ENCODE measurements at places on chromosomes 2 and 18.

DNA sequence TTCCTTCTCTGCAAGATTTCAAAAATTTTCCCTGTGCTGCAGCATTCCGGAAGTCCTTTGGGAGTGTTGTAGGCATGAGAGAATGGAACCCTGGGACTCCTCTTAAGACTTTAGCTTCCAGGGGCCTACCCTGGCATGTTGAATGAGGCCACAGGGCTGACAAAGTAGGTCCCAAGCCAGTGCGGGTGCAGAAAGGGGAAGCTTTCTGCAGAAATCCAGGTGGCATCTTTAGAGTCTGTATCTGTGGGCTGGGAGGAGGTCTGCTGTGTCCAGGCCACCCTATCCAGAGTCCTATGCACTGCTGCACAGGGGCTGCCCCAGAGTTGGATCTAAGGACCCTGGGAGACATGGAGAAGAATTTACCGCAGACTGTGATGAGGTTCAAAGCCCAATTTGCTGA, 1.9 kb upstream of the SIX2 start:
- DNase-seq: no peak

- no peak for DNase-seq
These were observed 223.8 kb downstream of the TTC32 start for GRCh38 chr2:19677825-19678518.

DNA sequence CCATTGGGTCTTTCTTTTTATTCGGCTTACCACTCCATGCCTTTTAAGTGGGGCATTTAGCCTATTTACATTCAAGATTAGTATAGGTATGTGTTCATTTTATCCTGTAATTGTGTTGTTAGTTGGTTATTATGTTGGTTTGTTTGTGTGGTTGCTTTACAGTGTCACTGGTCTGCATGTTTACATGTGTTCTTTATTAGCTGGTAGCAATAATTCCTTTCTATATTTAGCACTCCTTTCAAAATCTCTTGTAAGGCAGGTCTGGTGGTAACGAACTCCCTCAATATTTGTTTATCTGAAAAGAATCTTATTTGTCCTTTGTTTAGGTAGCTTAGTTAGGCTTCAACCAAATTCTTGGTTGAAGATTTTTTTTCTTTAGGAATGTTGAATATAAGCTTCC, 68.7 kb upstream of the XDH start:
- no peak for DNase-seq

GRCh38 chr2:55916473-55917049, 7.0 kb downstream of the EFEMP1 start:
- no peak for DNase-seq

GRCh38 chr2:30417253-30417652, 29.8 kb upstream of the LCLAT1 start:
- DNase-seq: no peak

DNA sequence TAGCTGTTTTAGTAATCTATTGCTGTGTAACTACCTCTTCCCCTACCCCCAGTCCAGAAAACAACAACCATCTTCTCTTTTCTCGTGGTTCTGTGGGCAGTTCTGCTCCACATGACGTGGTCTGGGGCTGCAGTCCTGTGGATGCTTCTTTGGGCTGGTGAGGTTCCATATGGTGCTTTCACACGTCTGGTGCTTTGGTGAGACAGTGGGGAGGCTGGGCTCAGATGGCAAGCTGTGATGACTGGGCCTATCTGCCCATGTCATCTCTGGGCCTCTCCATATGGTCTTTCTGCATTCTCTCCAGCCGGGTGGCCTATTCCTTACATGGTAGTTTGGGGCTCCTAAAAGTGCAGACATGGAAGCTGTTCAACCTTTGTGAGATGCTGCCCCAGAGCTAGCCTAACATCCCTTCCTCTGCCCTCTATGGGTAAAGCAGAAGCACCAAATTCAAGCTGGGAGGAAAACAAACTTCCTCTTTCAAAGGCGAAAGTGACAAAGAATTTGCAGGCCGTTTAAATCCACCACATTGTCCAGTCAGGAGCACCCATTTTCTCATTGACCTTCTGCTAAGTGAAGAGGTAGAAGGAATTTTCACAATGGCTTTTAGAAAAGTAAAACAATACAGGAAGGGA, 68.3 kb upstream of the IL1R1 start:
- no peak for DNase-seq

DNA sequence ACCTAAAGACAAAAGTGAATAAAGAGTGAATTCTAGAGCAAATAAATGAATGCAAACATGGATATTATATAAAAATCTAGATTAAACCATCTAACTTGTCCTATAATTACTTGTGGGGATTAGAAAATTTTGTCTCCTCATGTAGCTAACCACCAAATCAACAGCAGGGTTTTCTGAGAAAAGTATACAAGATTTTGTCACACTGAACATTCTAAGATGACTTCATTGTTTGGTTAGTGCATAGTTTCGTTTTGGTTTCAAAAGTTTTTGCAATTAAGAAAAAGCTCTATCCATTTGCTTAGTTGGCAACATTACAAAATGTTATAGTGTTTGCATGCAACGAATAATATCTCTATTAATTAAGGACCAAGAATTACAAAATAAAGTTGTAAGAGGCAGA, 125.0 kb downstream of the LRP2 start:
- no peak for DNase-seq

DNA sequence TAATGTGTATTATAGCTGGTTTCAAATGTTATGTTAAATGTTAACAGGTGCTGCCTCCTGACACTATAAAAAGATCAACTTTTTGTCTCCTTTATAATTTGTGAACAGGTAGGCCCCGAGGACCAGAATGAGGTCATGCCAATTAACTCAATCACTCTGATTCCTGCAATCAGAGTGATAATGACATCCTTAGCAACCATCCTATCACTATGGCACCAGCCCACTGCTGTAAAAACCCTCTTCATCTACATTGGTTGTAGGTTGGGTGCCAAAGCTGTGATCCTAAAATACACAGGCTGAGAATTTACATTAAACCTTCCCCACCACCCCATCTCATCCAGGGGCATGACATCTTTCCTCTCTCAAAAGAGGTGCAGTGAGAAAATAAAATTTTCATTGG, 103.5 kb downstream of the CPO start:
- DNase-seq: no peak

DNA sequence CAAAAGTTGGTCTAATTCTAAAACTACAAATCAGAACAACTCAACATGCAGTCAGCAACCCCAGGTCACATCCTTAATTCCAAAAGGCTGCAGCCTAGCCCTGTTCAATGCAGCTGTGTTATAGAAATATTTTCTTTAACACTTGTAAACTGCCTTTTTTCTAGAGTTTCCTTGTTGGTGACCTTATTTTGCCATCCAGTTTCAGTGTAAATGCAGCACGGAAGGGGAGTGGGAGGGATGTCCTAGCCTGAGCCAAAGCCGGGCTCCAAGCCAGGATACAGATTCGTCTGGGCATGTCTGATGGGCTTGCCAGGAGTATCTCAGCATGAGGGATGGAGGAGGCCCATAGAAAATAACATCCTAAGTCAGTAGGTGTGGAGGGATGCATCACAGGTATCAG, 17.7 kb upstream of the SP3 start:
- DNase-seq: no peak

GRCh38 chr2:173513107-173513727, 158.5 kb downstream of the CDCA7 start:
- no peak for DNase-seq
